ENCODE measurements at places on chromosomes 7 and 10. TPM values are rescaled to one million over a fixed set of nuclear protein-coding genes. Genes with fewer than 3 reads are reported as not detected.

DNA sequence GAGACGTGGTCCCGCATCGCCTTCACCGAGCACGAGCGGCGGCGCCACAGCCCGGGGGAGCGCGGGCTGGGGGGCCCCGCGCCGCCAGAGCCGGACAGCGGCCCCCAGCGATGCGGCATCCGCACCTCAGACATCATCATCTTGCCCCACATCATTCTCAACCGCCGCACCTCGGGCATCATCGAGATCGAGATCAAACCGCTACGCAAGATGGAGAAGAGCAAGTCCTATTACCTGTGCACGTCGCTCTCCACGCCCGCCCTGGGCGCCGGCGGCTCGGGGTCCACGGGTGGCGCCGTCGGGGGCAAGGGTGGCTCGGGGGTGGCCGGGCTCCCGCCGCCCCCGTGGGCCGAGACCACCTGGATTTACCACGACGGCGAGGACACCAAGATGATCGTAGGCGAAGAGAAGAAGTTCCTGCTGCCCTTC, 737 bp downstream of the CNNM2 start:
- H3K4me3 ChIP-seq, result peak overlapping the region; percentile 96
- peaks cover 7% of the 10 kb centered on the region for H3K27me3 ChIP-seq
- peak overlapping the region; percentile 87 for H3K27ac ChIP-seq
- H3K36me3 ChIP-seq, result no peaks in the 10 kb centered on the region

GRCh38 chr10:79179164-79179956, 110.6 kb downstream of the ZMIZ1 start:
- no peak overlapping the region for H3K4me3 ChIP-seq
- H3K27ac ChIP-seq, result no peak overlapping the region
- H3K36me3 ChIP-seq, result no peaks in the 10 kb centered on the region
- peaks cover 17% of the 10 kb centered on the region for H3K4me1 ChIP-seq
- H3K27me3 ChIP-seq, result no peaks in the 10 kb centered on the region
- DNase-seq, result no peak

Gene CYP2C19
- not detected for total RNA-seq

Gene PKD1L1
- 0.77 TPM for total RNA-seq

Gene CLRN3
- not detected for total RNA-seq

Data from T-helper 17 cell (primary cell).